ENCODE measurements at places on chromosomes 11 and 22.

DNA sequence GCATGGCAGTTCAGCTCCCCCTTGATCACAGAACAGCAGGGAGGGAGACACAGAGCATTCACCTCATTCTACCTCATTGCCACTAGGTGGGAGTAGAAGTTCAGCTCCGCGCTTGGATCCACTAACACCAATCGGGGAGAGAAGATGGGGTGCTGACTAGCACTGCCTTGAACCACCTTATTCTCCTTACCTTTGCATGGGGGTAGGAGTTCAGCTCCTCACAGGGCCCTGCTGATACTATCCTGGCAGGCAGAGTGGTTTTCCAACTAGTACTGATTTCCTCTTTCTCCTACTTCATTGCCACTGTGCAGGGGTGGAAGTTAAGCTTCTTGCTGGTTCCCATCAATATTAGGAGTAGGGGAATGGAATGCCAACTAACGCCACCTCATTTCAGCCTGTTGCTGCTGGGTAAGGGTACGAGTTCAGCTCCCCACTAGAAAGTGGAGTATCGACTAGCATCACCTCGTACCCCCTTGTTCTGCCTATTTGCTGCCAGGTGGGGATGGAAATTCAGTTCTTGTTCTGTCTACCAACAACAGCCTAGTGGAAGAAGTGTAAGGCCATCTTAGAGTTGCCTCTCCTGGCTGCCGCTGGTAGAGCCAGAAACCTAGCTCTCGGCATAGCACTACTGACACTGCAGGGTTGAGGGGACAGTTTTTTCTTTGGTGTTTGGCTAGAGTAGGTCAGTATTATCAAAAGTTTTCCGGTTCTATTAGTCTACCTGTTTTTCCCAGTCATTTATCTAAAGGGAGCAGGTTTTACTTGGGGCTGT is 550.9 kb upstream of the CCDC90B start:
- DNase-seq = peak; percentile 76

DNA sequence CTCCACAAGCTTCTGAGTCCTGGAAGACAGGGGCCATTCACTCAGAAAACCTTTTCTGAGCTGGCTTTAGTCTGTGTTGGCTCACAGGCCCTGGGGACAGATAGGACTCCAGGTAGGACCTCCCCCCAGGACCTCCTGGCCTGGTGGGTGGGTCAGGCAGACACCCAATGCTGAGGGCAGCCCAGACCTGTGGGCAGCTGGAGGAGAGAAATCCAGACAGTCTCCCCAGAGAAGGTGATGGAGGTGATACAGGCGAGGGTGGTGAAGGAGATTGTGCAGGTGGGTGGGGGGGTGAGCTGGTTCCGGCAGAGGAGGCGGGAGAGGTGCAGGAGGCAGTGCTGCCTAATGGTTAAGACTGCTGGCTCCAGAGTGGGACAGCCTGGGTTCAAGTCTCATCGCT is 15.6 kb downstream of the LRRC32 start:
- DNase-seq = no peak

DNA sequence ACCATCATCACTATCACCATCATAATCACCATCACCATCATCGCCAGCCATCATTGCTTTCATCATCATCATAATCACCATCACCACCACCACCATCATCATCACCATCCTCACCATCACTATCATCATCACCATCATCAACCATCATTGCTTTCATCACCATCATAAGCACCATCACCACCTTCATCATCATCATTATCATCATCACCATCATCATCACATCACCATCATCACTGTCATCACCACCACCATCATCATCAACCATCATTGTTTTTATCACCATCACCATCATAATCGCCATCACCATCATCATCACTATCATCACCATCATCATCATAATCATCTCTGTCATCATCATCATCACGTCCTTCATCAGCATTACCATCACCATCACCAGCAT is 9.3 kb upstream of the OSBPL5 start:
- no peak for DNase-seq

- DNase-seq = no peak
Measured at GRCh38 chr22:37109242-37109917, at the start of gene TMPRSS6. TSS of gene TMPRSS6 (minus strand) at chr22:37109713. CDS start at chr22:37103417, 6,296 bp downstream.

- DNase-seq = no peak
Measured at GRCh38 chr11:74989260-74989638, 516 bp downstream of the NEU3 start.

GRCh38 chr22:27476729-27477128 is 324.8 kb downstream of the MN1 start:
- peak; percentile 97 for DNase-seq

DNA sequence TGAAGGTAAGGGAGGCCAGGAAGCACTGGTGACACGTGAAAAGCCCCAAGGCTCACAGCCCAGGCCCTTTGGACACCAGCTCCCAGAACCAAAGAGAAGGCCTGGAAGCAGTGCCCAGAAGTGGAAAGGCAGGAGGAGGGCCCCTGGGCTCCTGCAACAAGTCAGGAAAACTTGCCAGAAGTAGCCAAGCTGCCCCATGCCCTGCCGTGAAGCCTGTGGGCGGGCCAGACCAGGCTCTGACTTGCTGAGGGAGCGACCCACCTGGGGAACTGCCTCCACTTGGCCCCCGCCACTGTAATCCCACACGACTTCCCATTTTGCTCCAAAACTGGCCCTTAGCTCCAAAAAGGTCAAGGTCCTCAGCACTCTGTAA is 51.3 kb upstream of the ARFGAP3 start:
- no peak for DNase-seq

DNA sequence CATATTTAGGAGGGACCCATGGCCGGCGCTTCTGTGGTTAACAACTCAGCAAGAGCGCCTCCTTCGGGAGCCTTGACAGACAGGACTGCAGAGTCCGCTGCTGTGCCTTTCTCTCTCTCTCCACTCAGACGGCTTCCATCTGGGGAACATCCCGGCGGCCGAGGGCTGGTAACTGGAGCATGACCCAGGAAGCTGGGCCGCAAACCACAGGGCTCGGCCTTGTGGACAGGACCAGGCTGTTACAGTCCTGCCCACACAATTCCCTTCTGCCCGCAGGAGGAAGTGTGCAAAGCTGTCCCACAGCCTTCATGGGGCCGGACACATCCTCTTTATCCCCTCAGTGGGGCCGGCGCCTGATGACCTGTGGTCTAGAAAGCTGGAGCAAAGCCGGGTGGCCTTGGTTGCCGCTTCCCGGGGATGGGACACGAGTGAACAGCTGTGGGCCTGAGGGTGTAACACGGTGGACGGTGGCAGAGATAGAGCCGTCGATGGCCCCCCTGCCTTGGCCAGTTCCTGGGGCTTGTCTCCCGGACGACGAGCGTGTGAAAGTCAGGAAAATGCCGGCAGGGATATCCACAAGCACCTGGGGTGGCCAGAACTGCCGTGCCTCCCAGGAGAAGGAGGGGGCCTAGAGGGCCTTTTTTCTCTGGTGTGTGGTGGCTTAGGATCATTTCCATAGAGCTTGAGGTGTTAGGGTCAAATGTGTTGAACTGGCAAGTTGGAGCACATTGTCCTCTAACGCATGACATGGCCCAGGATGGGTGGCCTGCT is 50.1 kb downstream of the FBLN1 start:
- DNase-seq = no peak

- no peak for DNase-seq
Measured at GRCh38 chr11:58097437-58097836, 27.9 kb downstream of the OR9I1 start.

DNA sequence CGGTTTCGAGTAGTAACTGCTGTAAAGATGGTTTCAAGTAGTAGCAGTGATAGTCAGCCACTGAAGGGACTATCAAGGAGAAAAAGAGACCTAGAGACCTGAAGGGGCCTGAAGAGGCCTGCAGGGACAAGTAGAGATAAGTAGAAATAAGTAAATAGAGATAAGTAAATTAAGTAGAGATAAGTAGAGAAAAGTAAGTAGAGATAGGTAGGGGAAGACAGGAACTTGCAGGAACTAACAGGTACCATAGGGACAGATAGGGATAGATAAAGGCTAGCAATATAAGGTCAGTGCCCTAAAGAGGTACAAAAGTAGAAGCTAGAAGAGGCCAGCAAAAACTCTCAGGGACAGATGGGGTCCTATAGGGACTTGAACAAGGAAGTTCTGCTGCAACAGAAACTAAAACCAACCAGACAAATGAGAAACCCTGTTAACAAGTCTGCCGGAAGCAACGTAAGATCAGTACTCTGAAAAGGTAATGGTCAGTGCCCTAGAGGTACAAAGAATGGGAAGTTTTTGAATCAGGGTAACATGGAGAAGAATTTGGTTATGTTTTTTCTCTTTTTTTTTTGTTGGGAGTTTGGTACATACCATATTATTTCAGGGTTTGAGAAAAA is 9.6 kb upstream of the SC5D start:
- DNase-seq = no peak

GRCh38 chr22:45671783-45672563 is at the start of gene ATXN10:
TSS of gene ATXN10 (plus strand) at chr22:45671834. CDS start at chr22:45672064, 230 bp downstream.
- DNase-seq = peak; percentile 91

DNA sequence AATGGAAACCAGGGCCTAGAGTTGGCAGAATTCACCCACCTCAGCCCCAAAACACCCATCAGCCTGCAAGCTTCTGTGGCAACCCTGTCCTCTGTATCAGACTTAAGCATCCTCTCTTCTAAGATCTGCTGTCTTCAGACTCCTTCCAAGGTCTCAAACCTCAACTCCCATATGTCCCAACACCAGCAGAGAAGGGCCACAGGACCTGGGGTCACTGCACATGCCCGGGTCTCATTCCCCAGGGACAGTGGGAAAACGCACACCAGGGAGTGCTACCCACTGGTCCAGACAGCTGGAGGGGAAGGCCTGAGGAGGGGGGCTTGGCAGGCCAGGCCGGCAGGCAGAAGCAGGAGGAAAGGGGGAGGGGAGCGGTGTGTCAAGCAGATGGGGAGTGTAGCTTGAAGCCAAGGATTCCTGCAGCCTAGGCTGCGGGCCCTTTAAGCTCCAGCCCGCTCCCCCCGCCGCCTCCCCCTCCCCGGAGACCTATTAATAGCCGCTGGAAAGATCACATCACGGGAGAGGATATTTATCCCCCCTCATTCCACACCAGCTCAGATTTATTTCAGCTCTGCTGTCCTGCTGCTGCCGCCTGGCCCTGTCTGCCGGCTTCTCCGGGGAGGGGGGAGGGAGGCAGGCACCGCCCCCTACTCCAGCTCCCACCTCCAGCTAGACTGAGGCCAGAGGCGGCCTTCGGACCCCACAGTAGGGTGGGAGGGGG is 16.7 kb downstream of the BCL9L start:
- DNase-seq = peak; percentile 71

GRCh38 chr11:102603091-102603490 is 22.0 kb downstream of the MMP20 start:
- DNase-seq = peak; percentile 69

- no peak for DNase-seq
Measured at GRCh38 chr11:123851110-123851509, 34.4 kb downstream of the TMEM225 start.

- no peak for DNase-seq
Measured at GRCh38 chr11:18705651-18706281, 7.2 kb downstream of the TMEM86A start.

GRCh38 chr22:34880662-34881061 is 185.3 kb upstream of the ISX start:
- DNase-seq = no peak

- no peak for DNase-seq
Measured at GRCh38 chr11:35964841-35965240, 21.0 kb downstream of the LDLRAD3 start.

GRCh38 chr11:63564784-63565350 is 1.7 kb upstream of the PLAAT2 start:
- DNase-seq = no peak

- peak; percentile 17 for DNase-seq
Measured at GRCh38 chr11:75465701-75466531, 32.9 kb upstream of the KLHL35 start.

- DNase-seq = no peak
Measured at GRCh38 chr22:50436015-50436830, 38.6 kb downstream of the SBF1 start.

DNA sequence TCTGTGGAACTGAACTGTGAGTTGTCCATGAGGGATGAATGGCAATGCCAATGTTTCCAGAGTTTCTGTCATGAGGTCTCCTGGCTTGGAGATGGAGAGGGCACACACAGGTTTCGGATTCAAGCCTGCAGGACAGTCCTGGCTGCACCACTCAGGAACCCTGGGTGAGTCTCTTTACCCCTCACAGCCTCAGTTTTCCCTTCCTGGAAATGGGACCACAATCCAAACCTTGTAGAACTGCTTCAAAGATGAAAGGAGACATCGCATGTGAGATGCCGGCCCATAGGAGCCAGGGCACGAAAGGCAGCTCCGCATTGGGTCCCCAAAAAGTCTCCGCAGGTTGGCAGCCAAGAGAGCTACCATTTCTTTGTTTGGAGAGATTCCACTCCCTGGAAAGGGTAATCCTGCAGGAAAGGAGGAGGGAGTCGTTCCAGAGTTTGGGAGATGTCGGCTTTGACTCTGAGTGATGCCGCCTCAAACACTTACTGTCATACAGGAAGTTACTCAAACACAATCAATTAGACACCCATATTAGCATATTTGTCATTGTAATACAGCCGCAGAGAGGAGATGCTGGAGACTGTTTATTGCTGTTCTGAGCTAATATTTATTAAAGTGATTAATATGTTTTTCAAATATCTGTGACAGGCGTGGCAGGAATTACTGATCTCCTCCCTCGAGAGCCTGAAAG is 318.3 kb downstream of the MN1 start:
- DNase-seq = no peak

DNA sequence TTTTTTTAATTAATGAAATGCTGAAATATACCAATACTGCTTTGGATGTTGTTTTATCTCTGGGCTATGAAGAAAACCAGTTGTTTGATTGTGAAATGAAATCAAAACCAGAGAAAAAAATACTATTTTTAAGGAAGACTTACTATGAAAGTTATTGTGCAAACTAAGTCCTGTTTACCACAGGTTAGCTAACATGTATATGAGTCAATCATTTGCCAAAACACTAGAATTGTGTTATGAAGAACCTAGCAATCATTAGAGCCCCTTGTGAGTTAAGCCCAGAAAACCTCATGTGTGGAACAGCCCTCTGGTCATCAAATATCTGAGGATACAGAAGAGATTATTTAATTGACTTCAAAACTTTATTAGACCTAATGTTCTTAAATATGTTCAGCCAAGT is 83.7 kb downstream of the FAT3 start:
- DNase-seq = no peak

GRCh38 chr11:97963528-97964331 is 1057.0 kb upstream of the CNTN5 start:
- DNase-seq = no peak

DNA sequence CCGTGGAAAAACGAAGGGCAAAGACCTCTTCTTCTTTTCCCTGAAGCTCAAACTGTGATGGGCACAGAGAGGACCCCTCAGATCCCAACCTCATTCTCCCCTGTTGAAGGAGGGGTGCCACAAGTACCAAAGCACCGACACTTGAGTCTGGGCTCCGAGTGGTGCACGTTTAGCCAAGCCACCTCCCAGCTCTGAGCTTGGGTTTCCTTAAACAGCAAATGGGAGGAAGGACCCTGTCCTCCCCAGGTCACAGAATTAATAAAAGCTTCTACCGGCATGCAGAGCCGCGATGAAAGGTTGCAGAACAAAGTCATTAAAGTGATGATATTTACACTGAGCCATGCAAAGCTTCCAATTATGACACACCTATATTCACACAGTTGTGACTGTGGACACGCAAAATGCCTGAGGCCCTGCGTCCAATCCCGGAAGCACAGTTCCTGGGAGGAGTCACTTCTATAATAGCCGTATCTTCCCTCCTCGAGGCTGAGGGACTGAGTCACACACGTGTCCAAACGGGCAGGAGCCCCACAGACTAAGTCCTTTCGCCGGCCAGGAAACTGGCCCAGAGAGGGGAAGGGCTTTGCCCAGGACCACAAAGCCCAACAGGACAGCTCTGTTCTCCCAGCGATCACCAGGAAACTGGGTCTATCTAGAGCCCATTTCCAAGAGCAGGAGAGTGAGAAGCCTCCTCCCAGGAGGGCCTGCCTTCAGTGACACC is 922 bp upstream of the CSNK1E start:
- DNase-seq = peak; percentile 92

- no peak for DNase-seq
Measured at GRCh38 chr11:111107501-111107900, 138.0 kb upstream of the POU2AF2 start.

Measured in urothelium cell line (cell line).